ENCODE measurements at places on chromosomes 7 and 10.
A peak's percentile ranks its signal among the peaks of the same experiment; 100 is the strongest.

GRCh38 chr7:18521945-18522566 lies 26.5 kb downstream of the HDAC9 start:
- no peak for DNase-seq

GRCh38 chr10:102159831-102160230 lies 7.6 kb downstream of the NOLC1 start:
- no peak for DNase-seq

DNA sequence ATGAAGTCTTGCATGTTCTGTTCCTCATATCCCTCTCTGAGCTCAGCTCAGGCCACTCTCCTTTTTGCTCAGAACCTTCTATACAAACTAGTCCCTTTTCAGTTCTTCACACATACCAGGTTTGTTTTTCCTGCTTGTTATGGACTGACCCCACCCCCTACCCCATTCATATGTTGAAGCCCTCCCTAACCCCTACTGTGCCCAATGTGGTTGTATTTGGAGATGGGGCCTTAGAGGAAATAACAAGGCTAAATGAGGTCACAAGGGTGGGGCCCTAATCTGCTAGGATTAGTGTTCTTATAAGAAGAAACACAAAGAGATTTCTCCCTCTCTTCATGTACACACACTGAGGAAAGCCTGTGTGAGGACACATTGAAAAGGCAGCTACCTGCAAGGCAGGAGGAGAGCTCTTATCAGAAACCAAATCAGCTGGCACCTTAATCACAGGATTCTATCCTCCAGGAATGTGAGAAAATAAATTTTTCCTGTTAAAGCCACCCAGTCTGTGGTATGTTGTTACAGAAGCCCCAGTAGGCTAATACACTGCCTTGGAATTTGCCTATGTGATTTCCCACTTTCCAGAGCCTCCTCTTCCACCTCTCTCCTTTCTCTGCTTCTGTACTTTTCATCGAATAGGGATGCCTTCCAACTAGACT lies 67.3 kb upstream of the DNAJB12 start:
- DNase-seq, result no peak

GRCh38 chr7:14073988-14074387 lies 84.5 kb upstream of the ETV1 start:
- DNase-seq, result no peak

DNA sequence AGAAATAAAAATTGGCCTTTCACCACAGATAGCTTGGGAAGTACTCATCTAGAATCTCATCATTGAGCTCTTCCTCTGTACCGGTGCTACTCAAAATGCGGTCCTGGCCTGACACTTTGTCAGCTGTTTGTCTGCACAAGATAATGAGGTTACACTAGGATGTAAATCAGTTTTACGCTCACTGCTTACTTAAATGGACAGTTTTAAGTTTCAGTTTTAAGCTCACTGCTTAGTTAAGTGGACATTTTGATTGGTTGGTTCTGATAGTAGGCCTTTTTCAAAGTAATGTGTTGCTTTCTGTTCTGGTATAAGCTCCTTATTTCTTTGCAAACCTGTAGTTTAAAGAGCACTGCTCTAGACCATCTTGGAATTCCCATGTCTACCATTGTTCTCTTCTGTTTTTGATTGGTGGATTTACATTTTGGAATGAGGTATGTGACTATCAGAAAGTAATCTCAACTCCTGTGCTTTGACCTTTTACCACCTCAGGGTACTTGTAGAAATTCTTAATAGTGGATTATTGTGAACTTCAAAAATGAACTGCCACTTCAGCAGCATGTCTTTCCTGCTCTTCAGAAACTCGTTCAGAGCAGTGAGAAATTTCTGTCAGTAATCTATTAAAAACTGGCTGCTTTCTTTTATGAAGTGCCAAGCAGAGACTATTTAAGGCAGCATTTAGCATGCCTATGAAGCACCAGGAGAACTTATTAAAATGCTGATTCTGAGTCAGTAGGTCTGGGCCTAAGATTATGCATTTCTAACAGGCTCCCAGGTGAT lies 55.0 kb downstream of the C1GALT1 start:
- DNase-seq, result no peak

DNA sequence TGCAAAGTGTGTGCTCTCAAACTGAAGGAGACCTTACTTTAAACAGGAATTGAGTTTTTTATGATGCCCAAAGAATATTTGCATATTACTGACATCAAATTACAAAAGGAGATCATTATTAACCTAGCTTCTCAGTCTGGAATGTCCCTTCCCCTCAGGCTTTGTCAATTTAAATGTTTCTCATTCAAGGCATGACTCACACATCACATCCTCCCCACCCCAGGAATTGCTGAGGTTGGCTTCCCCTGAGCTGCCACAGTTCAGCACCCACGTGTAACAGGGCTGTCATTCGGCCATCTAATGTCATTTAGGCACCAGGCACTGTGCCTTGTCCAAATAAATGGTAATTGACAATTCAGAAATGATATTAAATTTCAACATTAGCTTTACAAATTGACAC lies 305.9 kb upstream of the MGMT start:
- DNase-seq, result no peak

DNA sequence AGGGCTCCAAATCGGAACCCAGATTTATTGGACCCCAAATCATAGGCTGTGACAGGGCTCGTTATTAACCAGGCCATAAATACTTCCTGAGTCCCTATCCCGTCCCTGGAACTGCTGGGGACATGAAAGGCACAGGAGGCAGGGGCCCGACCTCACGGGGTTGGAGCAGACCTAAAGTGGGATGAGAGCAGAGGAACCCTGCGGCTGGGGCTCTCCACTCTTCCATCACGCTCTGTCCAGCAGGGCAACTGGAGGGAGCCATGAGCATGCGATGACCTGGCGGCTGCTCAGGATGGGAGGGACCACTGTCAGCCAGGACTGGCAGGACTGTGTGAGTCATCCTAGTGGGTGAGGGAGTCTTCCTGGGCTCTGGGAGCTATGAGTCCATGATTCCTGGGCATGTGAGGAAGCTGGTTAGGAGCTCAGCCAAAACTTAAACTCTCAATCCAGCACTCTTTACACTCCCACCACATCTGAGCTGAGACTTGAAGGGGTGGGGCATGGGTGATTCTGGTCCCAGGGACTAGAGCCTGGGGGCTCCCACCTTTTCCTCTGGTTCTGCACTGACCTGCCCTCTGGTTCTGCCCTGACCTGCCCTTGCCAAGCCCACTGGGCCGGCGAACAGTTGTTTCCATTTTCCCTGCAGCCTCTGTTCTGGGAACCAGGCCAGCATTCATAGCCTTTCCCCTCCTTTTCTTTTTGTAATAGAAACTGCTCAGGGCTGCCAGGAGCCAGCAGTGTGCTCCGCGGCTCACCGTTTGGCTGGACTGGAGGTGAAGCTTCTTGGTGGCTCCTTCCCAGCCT lies 47.1 kb downstream of the SYPL1 start:
- peak; percentile 93 for DNase-seq

DNA sequence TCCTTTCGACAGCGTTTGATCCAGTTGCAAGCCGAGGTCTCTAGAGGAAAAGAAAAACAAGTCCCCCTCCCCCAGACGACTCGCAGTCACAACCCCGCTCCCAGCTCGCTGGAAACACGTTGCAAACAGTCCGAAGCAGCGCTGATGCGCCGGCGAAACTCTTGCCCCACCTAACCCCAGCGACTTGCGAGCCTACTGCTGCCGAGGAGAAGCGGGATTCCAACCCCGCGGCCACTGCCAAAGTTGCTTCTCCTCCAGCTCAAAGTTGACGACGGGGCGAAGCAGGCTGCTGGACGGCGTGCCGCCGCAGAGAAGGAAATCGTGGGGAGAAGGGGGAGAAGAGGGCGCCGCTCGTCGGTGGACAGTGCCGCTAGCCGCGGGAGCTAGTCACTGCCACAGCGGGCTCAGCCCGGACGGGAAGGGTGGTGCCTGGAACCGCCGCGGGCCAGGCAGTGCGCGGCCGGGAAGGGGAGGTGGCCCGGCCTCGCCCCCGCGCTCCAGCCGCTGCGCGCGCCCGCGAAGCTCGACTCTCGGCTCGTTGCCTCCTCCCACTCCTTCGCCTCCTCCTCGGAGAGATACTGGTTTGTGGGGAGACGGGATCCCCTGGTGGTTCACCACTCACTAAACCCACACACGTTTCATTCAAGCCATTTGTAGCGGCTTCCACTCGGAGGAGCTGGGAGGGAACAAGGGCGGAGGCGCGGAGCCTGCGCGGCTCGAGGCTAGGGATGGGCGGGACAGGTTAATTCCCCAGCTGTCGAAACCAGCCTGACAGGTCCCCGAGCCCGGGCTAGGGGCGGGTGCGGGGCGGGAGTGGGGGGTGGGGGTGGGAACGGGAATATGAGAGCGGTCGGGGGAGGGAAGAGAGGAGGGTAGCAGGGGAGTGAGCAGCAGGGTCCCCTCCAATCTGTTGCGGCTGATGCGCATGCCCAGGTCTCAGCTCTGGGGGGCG lies at the start of gene GPR37:
Gene GPR37, minus strand, starts transcription at position 392 of the 952 bp plus-strand sequence. CDS start 816 bp downstream, outside the sequence.
- peak; percentile 86 for DNase-seq

DNA sequence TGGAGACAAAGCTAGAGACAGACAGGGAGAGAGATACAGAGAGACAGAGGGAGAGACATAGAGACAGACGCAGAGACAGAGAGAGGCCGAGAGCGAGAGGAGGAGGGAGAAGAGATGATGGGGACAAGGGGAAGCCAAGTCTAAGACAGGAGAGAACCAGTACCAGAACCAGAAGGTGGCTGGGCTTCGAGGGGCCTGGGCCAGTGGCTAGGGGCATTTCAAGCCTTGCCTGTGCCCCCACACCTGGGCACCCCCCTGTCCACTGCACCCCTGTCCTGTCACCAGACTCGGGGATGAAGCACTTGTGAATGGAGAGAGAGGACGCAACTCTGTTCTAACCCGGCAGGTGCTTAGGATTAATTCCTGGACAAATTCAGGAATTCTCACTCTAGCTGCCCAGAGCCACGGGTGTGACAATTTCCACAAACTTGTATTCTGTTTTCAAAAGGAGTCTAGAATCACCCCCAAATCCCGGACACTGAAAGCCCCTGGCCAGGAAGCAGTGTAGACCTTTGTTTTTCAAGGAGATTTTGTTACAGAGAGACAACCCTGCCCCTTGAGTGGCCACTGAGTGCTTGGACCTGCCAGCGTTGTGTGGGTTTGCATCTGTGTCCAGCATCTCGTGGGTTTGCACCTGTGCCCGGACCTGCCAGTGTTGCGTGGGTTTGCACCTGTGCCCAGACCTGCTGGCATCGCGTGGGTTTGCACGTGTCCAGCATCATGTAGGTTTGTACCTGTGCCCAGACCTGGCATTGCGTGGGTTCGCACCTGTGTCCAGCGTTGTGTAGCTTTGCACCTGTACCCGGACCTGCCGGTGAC lies 157.3 kb downstream of the WDR37 start:
- no peak for DNase-seq

- no peak for DNase-seq
Observed at GRCh38 chr10:74955796-74956195, 129.4 kb downstream of the KAT6B start.

- peak; percentile 50 for DNase-seq
Observed at GRCh38 chr7:73983437-73984164, 44.4 kb upstream of the ELN start.

- peak; percentile 86 for DNase-seq
Observed at GRCh38 chr7:36723951-36724664, at the start of gene AOAH. TSS of gene AOAH (minus strand) at chr7:36724494. CDS start at chr7:36724148, 346 bp downstream.

DNA sequence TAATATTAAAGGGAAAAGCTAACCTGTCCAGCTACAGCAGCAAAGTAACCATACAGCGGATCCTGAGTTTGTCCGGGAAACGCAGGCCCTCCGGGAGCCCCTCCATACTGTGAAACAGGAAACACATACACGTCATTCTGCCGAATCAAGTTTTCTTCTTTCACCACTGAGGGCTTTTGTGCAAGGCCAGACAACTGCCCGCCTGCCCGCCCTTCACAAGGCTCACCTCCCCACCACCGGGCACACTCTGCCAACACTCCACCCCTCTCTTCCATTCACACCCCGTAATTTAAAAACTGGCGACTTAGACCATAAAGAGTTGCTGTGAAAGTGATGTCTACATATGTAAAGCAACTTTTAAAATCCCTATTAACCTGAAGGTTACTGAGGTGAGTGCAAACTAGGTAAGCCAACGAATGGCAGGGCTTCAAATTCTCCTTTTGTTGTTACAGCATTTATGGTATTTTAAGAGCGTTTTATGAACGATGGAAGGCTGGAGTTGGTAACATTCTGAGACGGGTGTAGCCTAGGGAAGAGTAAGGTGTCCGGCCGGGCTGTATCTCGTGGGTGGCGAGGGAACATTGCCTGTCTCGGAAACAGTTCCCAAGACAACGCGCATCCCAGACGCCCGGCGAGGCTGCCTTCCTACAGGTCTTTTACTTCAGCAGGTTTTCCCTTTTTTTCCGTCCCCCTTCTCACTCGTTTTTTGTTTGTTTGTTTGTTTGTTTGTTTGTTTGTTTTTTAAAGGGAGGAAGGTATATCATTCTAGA lies 817 bp downstream of the SRI start:
- DNase-seq, result peak; percentile 80

DNA sequence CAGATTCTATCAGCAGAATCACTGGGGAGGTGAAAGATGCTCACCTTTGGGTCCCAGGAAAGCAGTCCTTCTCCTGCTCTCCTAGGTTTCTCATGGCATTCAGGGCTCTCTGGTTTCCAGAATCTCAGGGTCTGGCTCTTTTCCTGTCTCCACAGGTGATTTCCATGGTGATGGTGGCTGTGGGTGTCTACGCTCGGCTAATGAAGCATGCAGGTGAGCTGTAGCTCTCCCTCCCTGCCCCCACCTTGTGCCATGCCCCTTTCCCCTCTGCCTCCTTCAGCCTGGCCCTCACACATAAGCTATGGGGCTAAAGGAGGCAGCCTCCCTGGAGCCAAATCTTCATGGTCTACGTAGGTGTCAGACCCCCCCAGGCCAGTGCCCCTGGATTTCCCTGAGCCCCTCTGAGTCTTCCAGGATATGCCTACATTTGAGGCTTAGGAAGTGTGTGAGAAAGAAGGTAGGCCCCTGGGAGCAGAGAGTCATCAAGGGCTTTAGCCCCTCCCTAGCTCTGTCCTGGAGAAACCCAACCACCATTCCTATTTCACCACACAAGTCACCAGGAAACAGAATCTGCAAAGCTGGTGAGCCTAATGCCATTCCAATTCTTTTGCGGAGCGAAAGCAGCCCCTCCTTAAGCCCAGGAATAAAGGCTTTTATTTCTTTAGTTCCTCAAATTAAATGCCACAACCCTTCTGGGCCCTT lies 17.2 kb downstream of the TSPAN33 start:
- DNase-seq, result no peak

GRCh38 chr7:73351447-73352167 lies 23.6 kb downstream of the FKBP6 start:
- DNase-seq, result no peak

DNA sequence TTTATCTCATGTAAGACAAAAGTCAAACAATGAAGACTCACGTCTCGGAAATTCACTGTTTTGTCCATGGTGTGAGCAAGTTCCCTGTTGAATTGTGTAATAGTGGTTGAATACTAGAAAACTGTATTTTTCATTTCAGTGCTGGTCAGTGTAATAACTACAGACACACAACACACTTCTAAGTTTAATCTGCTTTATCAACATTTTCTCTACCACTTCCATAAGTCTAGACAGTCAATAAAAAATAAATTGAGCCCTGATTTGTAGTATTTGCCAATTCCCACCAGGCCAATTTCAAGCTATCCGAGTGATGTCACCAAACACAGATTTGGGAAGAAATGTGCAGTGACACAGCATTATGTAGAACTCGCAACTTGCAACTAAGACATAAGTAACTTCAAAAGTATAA lies 81.9 kb downstream of the GPR141 start:
- no peak for DNase-seq

- no peak for DNase-seq
Observed at GRCh38 chr10:91210014-91210413, 10.4 kb upstream of the PCGF5 start.

GRCh38 chr10:51000164-51000563 lies 74.1 kb upstream of the PRKG1 start:
- DNase-seq, result no peak
